WERI-Rb-1 (cell line): ENCODE measurements at places on chromosomes 7 and 10.

DNA sequence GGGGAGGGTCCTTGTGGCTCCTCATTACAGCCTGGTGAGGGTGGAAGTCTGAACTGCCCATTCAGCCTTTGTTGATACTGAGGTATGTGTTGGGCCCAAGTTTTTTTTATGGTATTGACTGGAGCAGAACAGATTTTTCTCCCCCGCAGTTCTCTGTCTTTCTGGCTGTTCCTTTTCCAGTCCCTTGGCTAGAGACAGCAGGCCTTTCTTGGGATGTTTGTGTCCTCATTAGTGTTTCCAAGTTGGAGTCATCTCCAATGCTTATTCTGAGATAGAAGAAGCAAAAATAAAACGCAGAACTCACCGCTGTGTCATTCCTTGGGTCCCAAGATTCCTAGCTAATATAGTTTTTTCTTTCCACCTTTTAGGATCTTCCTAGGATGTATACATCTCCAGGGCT is 193.3 kb downstream of the RAMP3 start:
- DNase-seq, result no peak

DNA sequence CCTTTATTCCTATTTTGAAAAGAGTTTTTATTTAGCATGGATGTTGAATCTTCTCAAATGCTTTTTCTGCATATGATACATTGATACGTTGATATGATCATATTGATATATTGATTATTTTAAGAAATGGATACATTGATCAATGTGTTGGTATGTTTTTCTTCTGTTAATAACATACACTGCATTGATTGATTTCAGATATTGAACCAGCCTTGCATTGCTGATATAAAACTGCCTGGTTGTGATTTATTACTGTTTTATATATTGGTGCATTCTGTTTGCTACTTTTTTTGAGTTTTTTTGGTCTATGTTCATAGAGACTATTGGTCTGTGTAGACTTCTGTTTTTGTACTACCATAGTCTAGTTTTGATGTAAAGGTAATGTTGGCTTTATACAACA is 26.8 kb upstream of the RABGEF1 start:
- DNase-seq, result no peak

DNA sequence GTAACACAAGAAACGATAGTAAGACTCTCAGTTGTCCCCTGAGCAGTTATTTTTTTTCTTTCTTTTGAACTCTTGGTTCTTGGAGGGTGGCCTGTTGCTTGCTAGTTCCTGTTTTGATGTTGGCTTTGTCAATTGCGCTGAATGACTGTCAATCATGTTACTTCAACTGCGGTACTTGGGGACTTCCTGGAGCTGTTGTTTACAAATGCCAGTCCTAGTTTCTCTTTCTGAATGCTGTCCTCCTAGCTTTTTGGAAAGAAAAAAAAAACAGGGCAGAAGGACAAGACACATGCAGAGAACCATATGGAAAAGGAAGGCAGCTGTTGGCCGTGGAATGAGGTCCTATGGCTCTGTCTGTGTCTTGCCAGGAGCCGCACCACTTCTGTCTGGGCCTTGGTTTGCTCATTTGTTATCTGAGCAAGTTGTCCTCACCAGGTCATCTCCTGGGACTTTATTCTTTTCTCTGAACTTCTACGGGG is 7.0 kb upstream of the PDCD4 start:
- no peak for DNase-seq

DNA sequence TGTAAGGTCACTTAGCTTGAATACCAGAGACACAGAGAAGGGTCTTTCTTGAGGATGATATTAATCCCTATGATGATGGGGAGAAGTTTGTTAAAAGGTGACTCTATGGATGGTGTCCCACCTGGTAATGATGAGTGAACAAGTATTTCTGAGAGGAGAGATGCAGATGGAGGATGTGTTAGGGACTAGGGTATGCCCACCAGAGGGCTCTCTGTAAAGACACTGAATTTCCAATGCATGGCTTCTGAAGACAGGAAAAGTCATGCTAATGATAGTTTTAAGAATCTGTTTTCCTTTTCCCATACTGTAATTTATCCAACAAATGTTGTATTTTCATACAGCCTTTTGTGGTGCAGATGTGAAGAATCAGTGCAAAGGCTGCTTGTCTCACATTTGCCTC is 1250.9 kb upstream of the CELF2 start:
- DNase-seq, result no peak

- DNase-seq, result no peak
Observed at GRCh38 chr10:36341471-36341870, 699.4 kb upstream of the FZD8 start.

DNA sequence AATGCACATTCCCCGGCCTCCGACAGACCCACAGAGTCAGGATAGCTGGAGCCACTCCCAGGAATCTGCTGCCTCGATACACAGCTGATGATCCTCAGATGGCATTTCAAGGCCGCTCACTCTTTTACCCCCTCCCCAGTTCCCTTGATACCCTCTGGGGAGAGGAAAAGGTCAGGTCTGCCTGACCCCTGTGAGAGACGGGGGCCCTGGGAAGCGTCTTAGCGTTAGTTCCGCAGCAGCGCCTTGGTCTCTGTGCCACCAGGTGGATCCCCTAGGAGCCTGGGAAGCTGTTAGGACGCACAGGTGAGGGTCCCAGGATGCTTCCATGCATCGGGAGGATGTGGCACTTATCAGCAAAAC is 420.5 kb upstream of the FOXK1 start:
- DNase-seq, result no peak

DNA sequence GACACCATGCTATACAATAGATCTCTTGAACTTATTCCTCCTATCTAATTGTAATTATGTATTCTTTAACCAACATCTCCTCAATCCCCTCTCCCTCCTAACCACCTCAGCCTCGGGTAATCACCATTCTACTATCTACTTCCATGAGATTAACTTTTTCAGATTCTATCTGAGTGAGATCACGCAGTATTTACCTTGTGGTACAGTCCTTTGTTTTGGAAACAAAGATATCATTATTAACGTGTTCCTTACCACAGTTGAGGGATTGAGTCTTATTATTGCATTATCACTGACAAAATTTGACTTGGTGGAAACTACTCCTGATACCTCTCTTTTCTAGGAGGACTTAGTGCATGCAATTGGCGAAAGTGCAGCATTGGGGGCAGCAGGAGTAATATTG is 26.0 kb upstream of the HYAL4 start:
- no peak for DNase-seq

DNA sequence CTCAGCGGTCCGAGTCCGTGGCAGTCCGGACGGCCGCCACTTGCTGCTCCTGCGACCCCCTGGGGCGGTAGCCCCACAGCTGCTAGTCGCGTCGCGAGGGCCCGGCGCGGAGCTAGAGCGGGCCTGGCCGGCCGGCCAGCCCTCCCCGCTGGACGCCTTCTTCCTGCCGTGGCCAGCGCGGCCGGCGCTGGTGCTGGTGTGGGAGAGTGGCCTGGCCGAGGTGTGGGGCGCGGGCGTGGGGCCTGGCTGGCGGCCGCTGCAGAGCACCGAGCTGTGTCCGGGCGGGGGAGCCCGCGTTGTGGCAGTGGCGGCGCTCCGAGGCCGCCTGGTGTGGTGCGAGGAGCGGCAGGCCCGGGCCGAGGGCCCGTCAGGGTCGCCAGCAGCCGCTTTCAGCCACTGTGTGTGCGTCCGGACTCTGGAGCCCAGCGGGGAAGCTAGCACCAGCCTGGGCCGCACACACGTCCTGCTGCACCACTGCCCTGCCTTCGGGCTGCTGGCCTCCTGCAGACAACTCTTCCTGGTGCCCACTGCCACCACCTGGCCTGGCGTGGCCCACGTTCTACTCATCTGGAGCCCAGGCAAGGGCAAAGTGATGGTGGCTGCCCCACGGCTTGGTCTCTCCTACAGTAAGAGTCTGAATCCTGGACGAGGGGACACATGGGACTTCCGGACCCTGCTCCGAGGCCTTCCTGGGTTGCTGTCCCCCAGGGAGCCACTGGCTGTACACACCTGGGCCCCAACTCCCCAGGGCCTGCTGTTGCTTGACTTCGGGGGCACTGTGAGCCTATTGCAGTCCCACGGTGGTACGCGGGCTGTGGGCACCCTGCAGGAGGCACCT is 631 bp downstream of the HPS6 start:
- peak; percentile 31 for DNase-seq

DNA sequence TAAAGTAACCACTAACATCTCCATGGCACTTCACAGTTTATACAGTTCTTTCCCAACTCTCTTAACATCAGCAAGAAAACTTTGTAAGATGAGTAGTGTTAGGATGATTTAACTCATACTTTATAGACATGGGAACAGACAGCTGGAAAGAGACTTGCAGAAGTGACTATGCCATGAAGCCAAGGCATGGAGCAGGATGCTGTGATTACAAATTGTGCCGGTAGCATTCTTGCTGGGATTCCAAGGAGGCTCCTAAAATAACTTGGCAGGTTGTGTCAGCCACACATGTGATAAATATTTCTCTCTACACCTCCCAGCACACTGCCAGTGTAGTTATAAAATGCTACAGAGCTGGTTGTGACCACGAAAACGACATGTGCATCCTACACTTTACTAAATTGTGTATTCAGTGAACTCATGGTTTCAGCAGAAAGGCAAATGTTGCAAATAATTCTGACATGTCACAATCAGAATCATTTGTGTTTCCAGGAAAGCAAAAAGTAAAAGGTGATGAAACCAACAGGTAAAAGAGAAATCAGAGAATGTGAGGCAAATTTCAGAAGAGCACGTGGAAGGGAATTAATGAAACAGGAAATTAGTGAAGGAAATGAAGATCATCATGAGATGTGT is 5.6 kb upstream of the CYP3A4 start:
- no peak for DNase-seq

DNA sequence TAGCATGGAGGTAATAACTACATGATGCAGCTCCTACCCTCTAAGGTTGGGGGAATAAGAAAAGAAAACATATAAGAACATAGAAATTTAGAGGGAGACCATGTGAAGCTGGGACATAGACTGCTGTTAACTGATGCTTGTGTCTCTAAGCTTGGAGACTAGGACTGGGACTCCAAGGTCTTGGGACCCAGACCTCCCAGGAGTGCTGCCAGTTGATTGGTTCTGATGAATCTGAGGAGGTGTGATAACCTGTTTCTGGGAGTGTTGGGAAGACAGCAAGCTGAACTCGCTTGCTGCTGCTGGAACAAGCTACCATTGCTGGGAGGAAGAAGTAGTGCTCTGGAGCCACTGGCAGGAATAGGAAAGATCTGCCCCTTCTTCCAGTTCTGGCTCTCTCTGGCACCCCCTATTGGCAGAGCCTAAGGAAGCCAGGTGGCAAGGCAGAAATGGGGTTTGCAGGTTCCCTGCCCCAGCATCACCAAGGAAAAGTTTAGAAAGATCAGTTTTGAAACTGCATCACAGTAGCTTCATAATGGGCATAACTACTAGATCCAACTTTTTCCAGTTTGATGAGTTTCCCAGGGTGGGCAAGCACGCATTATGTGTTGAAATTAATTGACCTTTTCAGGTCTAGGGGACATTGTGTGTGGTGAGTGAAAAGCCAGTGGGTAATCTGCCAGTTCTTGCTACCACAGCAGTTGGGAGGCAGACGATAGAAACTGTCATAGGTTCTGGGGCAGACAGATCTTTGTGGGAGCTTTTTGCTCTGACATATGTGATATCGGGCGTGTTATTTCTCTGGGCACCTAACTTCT is 140.7 kb downstream of the SND1 start:
- peak; percentile 47 for DNase-seq

DNA sequence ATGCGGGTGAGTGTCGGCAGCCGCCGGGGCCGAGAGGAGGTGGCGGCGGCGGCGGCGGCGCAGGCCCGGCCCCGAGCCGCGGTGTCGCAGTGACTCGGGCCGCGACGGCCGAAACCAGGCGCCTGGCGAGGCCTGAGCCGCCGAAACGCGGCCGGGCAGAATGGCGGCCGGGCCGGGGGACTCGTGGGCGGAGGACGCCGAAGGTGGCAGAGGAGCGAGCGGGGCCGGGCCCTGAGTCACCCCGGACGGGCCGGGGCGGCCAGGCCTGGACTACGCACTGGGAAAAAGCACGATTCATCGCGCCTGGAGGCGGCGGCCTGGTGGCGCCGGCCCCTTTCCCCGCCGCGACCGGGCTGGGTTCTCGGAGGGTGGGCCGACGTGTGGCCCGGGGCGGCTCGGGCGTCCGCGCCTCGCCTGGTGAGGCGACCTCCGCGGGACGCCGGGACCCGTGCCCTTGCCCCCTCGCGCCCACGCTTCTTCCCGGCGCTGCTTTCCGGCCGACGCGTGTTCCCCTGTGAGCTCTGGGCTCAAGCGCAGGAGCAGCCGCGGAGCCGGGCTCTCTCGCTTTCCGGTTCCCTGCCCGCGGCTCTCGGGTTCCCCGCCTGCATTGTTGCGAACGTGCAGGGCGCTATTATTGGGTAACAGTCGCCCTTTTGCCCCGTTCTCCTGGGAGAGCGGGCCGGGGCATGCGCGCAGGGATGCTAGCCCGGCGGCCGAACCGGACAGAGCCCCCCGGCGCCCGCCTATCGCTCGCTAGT is 500 bp downstream of the CUL1 start:
- DNase-seq, result peak; percentile 28

DNA sequence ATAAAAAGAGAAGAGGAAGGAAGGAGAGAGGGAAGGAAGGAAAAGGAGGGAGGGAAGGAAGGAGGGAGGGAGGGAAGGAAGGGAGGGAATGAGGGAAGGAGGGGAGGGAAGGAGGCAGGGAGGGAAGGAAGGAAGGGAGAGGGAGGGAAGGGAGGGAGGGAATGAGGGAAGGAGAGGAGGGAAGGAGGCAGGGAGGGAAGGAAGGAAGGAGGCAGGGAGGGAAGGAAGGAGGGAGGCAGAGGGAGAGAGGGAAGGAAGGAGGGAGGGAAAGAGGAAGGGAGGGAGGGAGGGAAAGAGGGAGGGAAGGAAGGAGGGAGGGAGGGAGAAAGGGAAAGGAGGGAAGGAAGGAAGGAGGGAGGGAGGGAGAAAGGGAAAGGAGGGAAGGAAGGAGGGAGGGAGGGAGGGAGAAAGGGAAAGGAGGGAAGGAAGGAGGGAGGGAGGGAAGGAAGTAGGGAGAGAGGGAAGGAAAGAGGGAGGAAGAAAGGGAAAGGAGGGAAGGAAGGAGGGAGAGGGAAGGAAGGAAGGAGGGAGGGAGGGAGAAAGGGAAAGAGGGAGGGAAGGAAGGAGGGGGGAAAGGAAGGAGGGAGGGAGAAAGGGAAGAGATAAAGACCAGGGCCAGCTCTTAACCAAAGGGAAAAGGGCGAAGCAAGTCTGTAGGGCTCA is 5.7 kb upstream of the LAT2 start:
- DNase-seq, result no peak

- DNase-seq, result no peak
Observed at GRCh38 chr7:128814499-128814898, 15.7 kb upstream of the FLNC start.

- no peak for DNase-seq
Observed at GRCh38 chr10:131977323-131978096, 4.2 kb downstream of the BNIP3 start.

GRCh38 chr10:82394122-82394521 is 519.1 kb downstream of the NRG3 start:
- no peak for DNase-seq

DNA sequence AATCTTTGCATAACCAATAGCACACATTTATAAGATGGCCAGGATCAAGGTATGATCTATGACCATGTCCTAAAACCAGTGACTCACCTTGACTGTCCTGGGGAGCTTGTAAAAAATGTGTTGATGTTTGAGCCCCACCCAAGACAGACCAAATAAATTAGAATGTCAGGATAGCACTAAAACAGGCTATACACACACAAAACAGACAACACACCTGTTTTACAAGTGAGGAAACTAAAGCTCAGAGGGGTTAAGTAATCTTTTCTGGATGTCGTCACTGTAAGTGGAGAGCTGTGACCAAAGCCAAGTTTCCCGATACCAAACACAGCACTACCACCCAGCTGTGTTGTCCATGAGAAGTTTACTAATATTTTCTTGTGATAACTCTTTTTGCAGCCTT is 84.5 kb downstream of the AVL9 start:
- DNase-seq, result no peak
